ENCODE measurements at places on chromosomes 11 and 22.

GRCh38 chr22:48488611-48489511 is 1338.8 kb downstream of the BRD1 start:
- no peak for DNase-seq

DNA sequence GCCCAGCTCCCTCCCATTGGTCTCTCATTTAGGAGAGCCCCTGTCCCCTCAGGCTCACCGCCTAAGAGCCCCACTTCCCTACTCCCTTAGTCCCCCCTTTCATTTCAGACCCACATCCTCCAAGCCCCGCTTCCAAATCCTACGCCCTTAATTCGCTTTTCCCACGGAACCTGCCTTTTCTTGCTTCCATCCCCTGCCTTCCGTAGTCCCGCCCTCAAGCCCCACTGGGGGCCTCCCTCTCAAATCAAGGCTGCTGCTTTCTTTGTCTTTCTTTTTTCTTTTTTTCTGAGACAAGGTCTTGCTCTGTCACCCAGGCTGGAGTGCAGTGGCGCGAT is 396 bp downstream of the CCDC157 start:
- DNase-seq: no peak

DNA sequence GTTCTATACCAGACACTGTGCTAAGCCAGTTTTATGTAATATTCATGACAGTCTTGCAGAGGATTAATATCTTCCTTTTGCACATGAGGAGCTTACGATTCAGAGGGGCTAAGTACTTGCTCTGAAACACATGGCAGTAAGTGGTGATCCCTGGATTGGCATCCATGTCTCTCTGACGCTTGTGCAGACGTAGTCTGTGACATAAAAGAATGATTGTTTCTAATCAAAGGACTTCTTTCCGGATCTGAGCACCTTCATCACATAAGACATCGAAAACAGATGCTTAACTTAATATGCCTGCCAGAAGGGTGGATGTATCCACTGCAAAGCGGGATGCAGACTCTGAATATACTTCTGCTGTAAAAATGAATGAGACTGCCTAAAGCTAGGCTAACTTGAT is 74.8 kb downstream of the ARHGAP42 start:
- DNase-seq: no peak

- DNase-seq: no peak
These were observed 25.7 kb downstream of the GLB1L2 start for GRCh38 chr11:134357545-134357839.

GRCh38 chr11:3810951-3811350 is 2.6 kb downstream of the PGAP2 start:
- no peak for DNase-seq

DNA sequence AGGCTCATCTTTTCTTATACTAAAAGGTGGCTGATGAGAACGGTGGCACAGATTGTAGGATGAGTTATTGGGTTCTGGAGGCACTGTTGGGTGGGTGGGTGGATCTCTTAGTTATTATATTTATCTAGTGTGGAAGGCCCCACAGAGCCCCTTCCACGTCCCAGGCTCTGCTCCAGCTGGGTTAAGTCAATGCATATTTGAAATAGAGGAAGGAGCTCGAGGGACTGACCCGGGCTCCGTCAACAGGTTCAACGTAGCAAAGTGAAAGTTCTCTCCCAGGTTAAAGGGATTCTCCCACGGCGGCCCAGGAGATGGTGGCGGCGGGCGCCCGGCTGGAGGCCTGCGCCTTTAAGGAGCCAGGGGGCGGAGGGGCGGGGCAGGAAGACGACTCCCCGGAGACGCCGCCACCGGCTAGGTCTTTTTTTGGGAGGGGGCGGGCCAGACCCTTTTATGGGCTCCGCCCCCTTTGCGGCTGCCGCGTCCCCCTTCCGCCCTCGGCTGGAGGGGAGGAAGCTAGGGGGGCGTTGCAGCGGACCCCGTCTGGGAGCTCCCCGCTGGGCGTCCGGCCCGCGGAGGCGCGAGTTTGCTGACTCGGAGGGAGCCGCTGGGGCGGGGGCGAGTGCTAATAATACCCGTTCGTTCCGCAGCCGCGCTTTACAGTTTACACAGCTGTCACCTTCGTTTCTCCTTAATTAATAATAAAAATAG is 1.5 kb upstream of the INPPL1 start:
- peak; percentile 87 for DNase-seq

DNA sequence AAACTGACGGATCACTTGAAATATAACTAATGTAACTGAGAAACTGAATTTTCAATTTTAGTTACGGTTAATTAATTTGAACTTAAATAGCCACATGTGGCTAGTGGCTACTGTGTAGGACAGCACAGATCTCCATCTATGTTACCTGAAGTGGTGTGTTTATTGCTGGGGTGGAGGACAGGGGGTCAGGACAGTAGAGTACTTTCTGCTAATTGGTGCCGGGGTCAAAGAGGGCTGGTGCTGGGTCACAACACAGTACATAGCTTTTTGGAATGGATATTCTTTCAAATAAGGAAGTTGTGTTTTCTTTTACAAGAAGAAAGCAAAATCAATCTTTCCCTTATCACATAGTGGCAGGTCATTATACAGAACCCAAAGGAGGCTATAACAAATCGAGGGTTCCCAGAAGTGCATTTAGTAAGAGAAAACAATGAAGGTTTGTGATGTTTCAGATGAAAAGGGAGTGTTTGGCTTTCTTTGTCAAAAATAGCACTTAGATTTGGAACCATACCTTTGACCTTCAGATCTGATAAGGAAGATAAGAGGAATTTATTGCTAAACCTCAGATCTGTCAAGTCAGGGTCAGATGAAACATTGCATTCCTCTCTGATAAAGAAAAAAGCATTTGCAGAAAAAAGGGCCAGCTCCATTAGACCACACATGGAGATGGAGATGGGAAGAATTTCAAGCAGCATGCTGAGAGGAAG is 384.5 kb downstream of the AASDHPPT start:
- DNase-seq: no peak

GRCh38 chr11:103043826-103044678 is 47.9 kb downstream of the DCUN1D5 start:
- no peak for DNase-seq

- no peak for DNase-seq
These were observed 1.5 kb upstream of the SMPD1 start for GRCh38 chr11:6388748-6389147.

DNA sequence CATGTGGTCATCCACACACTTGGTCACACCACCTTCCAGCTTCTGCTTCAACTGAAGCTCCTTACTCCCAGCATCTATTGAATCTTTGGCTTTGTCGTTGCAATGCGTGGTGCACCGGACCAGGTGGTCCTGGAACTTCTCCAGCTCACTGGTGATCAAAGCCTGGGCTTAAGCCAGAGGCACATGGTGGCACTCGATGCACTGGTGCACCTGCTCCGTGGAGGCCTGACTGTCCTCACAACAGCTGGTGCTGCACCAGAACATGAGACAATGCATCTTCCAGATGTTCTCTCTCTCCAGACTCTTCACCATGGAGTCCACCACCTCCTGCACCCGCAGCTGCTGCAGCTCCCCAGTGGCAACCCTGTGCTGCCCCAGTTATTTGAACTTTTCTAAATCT is 56.0 kb downstream of the CELSR1 start:
- DNase-seq: no peak

- DNase-seq: no peak
These were observed 36.5 kb downstream of the ACER3 start for GRCh38 chr11:76897233-76897632.
